Breast epithelium (tissue), 4 donors: ENCODE measurements at places on chromosomes 5 and 9.

DNA sequence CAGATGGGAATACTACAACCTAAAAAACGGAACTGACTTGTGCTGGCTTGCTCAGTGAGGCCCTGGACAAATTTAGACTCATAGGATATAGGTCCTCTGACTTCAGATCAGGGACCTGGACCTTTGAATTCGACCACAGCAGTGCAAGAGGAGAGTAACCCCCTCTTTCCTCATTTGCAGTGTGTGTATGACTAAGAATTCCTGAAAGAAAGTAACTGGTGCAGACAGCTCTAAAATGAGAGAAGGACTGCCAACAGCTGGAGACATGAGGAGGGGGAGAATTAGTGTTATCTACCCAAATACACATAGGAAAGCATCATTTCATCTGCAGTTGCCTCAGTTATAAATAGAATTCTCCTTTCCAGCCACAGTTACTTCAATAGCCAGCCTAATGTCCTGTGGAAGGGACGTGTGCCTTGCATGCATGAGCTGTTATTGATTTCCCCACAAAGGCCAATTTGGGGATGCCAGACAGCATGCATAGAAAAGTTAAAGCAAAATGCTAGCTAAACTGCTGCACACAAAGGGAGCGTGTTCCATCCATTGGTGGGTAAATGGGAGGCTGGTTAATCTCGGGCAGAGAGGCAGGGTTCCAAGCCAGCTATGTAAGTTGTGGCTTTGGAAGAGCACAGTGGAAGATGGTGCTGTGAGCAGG lies 442.7 kb downstream of the CDK5RAP2 start:
- H3K27me3 ChIP-seq, result no peaks in the 10 kb centered on the region
- H3K27ac ChIP-seq, result no peak overlapping the region
- no peak for DNase-seq
- no peak overlapping the region for H3K4me3 ChIP-seq

DNA sequence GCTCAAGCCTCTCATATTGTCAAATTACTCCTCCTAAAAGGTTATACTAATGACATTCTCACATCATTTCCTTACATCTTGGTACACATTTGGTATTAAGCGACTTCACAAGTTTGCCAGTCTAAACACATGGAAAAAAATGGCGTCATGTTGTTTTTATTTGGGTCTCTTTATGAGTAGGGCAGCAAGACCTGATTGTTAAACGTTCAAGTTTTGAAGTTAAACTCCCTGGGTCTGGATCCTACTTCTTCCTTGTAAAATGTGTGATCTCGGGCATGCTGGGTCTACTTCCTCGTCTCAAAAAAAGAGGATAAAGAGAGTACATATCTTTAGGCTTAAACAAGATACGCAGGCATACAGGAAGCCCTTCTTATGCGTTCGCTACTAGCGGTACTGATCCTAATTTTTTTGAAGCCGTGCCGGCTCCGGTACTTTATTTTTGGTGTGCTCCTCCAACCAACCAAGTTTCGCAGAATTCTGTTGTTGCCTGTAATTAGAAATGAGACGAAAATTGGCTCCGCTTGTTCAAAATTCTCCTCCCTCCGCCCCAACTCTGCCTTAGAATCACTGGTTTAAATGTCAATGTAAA lies 596 bp upstream of the CDC37L1 start:
- H3K27ac ChIP-seq, result peak overlapping the region; percentile 97
- DNase-seq, result no peak
- H3K36me3 ChIP-seq, result no peaks in the 10 kb centered on the region
- H3K4me3 ChIP-seq, result peak overlapping the region; percentile 77

DNA sequence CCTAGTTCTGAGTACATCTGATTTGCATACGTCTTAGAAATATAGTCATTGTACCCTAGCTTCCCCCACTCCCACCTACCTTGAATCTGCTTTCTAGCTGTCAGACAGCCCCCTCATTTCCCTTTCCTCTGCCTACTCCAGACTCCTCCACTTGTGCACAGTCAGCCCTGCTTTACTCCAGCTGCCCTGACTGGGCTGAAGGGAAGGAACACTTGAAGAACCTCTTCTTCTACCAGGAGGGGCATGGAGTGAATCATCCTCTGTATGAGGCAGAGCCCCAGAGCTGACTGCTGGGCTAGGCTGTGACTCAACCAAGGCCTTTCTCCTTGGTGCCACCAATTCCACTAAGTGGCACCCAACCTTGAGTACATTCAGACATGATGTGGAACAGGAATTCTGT lies 18.1 kb upstream of the ZFR start:
- H3K27me3 ChIP-seq, result no peaks in the 10 kb centered on the region
- H3K36me3 ChIP-seq, result no peaks in the 10 kb centered on the region
- no peak for DNase-seq
- H3K27ac ChIP-seq, result no peak overlapping the region
- no peaks in the 10 kb centered on the region for H3K4me1 ChIP-seq

- peak overlapping the region; percentile 98 for H3K27ac ChIP-seq
- H3K36me3 ChIP-seq, result no peaks in the 10 kb centered on the region
- H3K4me3 ChIP-seq, result no peak overlapping the region
- H3K27me3 ChIP-seq, result no peaks in the 10 kb centered on the region
- DNase-seq, result peak; percentile 73
Measured at GRCh38 chr5:172903790-172904189, 55.4 kb upstream of the RPL26L1 start.

- no peak overlapping the region for H3K4me3 ChIP-seq
- no peak for DNase-seq
- H3K36me3 ChIP-seq, result no peaks in the 10 kb centered on the region
- no peaks in the 10 kb centered on the region for H3K4me1 ChIP-seq
- no peak overlapping the region for H3K27ac ChIP-seq
Measured at GRCh38 chr5:112349371-112349770, 69.7 kb downstream of the EPB41L4A start.

- no peaks in the 10 kb centered on the region for H3K36me3 ChIP-seq
- no peak for DNase-seq
- H3K4me3 ChIP-seq, result no peak overlapping the region
- no peaks in the 10 kb centered on the region for H3K27me3 ChIP-seq
- peak overlapping the region; percentile 74 for H3K27ac ChIP-seq
- H3K4me1 ChIP-seq, result no peaks in the 10 kb centered on the region
Measured at GRCh38 chr5:151214614-151215545, 9.0 kb downstream of the CCDC69 start.
